Pancreas (tissue), 10 donors: ENCODE measurements at places on chromosomes 4 and X.

GRCh38 chrX:149720021-149720689 lies 8.3 kb downstream of the MAGEA11 start:
- peak; percentile 24 for DNase-seq

GRCh38 chrX:2435465-2435864 lies 65.3 kb downstream of the DHRSX start:
- no peak for DNase-seq

DNA sequence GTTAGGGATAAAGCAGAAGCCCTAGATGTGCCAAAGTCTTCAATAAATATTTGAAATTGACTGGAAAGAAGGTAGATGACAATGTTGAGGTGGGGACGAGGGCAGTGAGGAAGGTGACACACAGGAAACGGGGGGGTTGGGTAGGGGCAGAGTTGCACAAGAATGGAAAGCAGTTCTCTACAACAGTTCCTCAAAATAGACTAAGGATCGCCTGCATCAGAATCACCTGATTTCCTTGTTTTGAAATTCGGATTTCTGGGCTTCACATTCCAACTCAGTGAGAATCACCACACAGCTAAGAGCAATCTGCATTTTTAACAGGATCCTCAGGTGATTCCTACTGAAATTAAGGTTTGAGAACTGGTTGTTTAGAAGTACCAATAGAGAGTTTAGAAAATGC lies 70.6 kb downstream of the ARFIP1 start:
- DNase-seq: no peak

- no peak for DNase-seq
Observed at GRCh38 chr4:41873380-41874295, 61.6 kb upstream of the TMEM33 start.

- DNase-seq: no peak
Observed at GRCh38 chr4:151215295-151215694, 61.7 kb upstream of the PRSS48 start.

GRCh38 chr4:12697970-12698369 lies 786.2 kb downstream of the RAB28 start:
- DNase-seq: no peak
